Muscle of arm (tissue), 14 donors: ENCODE measurements at places on chromosomes 12 and 14.
A peak's percentile ranks its signal among the peaks of the same experiment; 100 is the strongest.

- DNase-seq, result no peak
These were observed 25.7 kb upstream of the COCH start for GRCh38 chr14:30848449-30849240.

DNA sequence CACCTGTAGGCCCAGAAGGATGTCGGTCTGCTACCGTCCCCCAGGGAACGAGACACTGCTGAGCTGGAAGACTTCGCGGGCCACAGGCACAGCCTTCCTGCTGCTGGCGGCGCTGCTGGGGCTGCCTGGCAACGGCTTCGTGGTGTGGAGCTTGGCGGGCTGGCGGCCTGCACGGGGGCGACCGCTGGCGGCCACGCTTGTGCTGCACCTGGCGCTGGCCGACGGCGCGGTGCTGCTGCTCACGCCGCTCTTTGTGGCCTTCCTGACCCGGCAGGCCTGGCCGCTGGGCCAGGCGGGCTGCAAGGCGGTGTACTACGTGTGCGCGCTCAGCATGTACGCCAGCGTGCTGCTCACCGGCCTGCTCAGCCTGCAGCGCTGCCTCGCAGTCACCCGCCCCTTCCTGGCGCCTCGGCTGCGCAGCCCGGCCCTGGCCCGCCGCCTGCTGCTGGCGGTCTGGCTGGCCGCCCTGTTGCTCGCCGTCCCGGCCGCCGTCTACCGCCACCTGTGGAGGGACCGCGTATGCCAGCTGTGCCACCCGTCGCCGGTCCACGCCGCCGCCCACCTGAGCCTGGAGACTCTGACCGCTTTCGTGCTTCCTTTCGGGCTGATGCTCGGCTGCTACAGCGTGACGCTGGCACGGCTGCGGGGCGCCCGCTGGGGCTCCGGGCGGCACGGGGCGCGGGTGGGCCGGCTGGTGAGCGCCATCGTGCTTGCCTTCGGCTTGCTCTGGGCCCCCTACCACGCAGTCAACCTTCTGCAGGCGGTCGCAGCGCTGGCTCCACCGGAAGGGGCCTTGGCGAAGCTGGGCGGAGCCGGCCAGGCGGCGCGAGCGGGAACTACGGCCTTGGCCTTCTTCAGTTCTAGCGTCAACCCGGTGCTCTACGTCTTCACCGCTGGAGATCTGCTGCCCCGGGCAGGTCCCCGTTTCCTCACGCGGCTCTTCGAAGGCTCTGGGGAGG is at the start of gene LTB4R:
Gene LTB4R, plus strand, starts transcription at position 857 of the 959 bp plus-strand sequence. CDS start 4,150 bp downstream, outside the sequence.
- peak; percentile 54 for DNase-seq

DNA sequence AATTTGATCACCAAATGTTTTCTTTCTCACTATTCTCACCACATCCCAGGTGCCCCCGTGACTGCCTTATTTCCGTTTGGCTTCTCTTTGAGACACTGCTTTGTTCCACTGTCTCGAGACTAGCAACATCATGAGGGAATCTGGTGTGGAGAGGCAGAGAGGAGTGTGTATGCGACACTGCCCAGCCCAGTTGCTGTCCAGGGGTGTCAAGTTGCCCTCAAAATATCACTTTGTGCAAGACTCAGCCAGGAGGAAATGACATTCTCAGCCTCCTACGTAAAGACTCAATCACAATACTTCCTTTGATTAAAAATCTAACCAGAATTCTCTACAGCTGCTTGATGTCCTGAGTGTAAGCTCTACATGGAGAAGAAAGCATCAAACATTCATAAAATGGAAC is 48.2 kb upstream of the EEA1 start:
- no peak for DNase-seq

GRCh38 chr14:38549564-38549963 is 293.7 kb upstream of the CLEC14A start:
- no peak for DNase-seq

DNA sequence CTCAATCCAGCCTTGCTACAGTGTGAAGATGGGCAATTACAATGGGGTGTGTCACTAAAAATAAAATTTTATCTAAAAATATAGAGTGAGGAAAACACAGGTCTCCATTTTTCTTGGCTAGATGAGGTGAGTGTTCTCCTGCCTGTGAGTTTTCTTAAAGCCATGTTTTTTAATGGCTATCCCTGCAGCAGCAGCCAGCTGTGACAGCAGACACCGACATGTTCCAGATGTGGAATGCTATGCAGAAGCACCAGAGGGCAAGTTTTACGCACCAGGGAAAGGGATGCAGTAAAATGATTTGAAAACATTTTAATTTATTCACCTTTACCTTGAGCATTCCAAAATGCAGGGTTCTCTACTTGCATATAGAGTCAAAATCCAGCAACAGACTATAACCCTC is 577.0 kb upstream of the STXBP6 start:
- no peak for DNase-seq

GRCh38 chr12:64889434-64890216 is 65.2 kb downstream of the TBC1D30 start:
- DNase-seq, result no peak

DNA sequence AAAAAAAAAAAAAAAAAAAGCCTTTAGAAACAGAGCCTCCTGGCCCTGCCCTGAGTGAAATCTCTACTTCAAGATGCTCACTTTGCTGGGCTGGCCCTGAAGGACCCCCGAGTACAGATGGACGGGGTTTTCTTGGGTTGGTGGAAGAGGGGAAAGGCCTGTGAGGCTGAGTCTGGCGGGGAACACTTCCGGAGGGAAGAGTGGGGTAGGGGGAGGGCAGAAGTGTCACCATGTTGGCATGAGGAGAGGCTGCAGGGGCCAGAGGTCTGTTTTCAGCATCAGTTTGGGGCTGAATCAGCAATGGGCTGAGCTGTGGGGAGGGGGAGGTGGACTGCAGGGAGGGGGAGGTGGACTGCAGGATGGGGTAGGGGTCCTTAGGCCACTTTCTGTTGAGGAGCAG is 15.3 kb downstream of the RFLNA start:
- DNase-seq, result no peak

GRCh38 chr12:5260591-5261086 is 171.3 kb upstream of the NTF3 start:
- no peak for DNase-seq

- no peak for DNase-seq
These were observed 115.4 kb downstream of the MED13L start for GRCh38 chr12:116162071-116162470.

DNA sequence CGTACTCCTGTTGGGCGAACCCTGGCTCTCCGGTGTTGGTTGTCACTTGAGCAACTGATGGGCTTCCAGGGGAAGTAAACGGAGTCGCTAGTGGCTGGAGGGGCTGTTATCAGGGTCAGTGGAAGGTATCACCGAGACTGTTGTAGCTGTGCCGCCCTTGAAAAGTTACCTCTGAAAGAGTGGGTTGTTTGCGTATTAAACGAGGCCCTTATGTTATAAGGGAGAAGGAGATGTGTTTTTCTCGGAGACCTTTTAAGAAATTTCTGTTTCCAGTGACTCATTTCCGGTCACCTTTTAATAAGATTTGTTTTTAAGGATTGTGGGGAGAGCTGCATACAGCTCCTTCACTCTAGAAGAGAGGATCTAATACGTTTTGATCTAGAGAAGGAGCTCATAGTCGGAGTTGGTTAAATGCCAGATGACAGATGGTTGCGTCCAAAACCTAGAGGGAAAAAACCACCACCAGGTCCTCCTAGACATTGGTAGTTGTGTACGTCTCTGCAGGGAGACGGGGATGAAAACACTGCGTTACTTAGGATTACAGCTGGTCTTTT is 750 bp upstream of the DBX2 start:
- peak; percentile 23 for DNase-seq

- DNase-seq, result no peak
These were observed 149.4 kb downstream of the SNAPC1 start for GRCh38 chr14:61911574-61911973.

GRCh38 chr14:74402401-74403251 is 23.4 kb downstream of the SYNDIG1L start:
- no peak for DNase-seq

DNA sequence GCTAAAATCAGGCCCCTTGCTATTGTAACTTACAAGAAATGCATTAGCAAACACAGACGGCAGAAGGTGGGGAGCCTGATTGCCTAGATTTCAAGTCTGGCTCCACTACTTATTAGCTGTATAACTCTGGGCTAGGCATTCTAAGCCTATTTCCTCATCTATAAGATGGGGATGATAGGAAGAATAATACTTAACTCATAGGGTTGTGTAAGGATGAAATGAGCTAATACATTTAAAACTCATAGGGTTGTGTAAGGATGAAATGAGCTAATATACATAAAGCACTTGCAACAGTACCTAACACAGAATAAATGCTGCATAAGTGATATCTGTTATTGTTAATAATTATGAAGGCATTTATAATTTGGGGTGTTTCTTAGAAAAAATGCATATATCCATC is 60.1 kb upstream of the DIO2 start:
- no peak for DNase-seq

DNA sequence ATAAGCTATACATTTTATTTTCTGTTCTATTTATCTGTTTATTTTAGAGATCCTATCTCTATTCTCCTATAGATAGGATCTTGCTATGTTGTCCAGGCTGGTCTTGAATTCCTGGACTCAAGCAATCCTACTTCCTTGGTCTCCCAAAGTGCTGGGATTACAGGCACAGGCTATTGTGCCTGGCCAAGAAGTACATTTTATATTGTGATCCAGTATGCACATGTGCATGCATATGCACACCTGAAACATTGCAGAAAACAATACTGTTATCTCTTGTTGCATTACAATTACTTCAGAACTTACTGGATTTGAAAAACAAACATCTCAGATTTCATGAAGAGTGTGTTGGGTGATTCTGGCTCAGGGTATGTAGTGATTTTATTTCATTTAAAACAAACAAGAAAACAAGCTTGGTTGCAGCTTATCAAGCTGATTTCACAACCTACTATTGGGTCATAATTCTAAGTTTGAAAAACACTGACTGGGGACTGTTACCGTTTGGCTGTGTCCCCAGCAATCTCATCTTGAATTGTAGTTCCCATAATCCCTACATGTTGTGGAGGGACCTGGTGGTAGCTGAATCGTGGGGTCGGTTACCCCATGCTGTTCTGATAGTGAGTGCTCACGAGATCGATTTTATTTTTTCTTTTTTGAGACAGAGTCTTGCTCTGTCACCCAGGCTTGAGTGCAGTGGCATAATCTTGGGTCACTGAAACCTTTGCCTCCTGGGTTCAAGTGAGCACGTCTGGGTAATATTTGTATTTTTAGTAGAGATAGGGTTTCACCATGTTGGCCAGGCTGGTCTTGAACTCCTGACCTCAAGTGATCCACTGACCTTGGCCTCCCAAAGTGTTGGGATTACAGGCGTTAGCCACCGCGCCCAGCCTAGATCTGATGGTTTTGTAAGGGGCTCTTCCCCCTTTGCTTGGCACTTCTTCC is 31.3 kb downstream of the ERC1 start:
- DNase-seq, result no peak

DNA sequence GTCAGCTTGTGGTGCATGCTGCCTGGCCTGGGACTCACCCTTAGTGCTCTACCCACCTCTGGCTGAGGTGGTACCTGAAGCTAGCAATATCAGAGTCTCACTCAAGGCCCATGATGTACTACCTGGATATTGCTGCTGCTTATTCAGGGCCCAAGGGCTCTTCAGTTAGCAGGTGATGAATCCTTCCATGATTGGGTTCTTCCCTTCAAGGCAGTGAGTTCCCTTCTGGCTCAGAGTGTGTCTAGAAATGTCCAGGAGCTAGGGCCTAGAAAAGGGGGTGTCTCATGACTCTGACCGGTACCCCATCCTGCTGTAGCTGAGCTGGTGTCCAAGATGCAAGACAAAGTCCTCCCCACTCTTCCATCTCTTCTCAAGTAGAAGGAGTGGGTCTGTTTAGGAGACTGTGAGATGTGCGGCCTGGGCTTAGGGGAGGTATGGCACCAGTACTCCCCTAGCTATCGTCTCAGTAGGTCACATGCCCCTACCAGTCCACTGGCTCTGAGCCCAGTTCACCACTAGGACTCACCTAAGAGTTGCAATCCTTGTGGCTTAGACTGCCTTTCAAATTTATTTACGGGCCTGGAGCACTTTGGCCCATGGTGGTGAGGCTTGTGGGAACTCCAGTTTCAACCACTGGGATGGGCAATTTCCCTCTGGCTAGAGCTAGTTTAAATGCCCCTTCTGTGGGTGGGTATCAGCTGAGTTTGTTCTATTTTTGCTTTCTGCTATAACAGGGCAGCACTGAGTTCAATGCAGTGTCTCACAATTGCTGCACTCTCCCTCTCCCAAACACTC is 12.2 kb downstream of the PRORP start:
- no peak for DNase-seq

- DNase-seq, result no peak
These were observed 1059.3 kb downstream of the TMEM121 start for GRCh38 chr14:106585692-106586091.
